Left ventricle myocardium inferior (tissue), 1 donor: ENCODE measurements at places on chromosomes 6 and 20.

GRCh38 chr6:130858498-130859160, 31.4 kb downstream of the SMLR1 start:
- no peak for DNase-seq

GRCh38 chr20:24303393-24304170, 165.8 kb upstream of the SYNDIG1 start:
- no peak for DNase-seq

- no peak for DNase-seq
Measured at GRCh38 chr6:169839898-169840631, 88.6 kb downstream of the ERMARD start.

DNA sequence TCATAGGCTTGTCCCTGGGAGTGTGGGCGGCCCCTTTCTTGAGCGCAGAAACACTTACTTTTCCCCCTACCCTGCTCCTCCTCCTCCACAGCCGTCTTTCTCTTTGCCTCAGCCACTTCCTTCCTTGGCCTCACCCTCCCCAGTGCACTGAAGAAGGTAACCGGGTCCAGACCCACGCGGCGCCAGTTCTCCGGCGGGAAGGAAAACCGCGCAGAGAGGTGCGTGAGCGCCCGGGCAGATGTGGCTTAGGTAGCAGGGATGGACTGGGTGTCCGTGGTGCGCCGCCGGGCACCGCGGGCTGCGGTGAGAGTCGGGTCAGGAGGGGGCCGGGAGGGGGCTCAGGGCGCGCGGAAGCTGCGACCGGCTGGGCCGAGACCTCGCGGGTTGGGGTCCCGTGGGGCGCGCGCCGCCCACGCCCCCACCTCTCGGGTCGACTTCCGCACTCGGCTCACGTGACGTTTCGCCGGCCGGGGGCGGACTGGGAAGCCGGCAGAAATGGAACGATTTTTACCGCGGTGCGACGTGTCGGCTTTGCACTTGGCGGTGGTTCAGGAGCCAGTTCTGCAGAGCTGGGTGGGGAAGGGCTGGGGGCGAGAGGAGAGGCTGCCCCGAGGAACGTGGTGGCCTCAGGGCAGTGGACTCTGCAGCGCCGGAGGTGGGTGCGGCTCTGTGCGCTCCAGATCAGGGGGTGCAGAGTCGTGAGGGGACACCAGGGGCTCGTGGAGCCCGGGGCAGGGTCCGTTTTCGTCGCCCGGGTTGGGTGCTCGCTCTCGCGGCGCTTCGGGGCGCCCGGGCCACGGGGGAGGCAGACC, at the start of gene ABRACL:
TSS of gene ABRACL (plus strand) at position 88 of the 812 bp plus-strand sequence. CDS start 5,416 bp downstream, outside the sequence.
- DNase-seq, result peak; percentile 57

- no peak for DNase-seq
Measured at GRCh38 chr6:144315981-144316861, 31.1 kb downstream of the UTRN start.

DNA sequence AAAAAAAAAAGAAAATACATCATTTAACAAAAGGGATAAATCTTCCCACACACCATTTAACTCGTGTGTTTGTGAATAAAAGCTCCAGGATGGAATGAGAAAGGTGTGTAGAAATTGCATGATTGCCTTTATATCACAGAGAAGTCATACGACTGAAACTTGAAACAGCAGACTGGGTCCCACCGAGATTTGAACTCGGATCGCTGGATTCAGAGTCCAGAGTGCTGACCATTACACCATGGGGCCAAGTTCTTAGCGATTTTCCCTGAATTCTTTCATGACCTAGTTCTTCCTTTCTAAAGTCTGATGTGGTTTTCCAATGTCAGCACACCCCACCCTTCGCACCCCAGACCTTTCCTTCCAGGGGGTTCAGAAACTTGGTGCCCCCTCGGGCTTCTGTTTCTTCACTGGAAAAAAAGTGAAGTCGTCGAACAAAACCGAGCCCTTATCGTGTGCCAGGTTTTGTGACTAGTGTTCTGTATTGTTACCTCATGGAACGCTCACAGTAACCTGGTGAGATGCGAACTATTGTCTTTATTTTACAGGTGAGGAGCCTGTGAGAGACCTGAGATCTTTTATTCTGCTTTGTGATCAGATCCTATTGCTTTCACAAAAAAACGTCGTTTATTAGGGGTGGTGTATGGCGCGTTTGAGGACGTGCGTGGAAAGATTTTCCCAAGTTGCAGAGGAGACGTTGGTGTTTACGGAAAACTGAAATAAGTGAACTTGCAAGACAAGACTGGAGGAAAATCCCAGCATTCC, 120.8 kb downstream of the OR2B2 start:
- DNase-seq, result peak; percentile 45

DNA sequence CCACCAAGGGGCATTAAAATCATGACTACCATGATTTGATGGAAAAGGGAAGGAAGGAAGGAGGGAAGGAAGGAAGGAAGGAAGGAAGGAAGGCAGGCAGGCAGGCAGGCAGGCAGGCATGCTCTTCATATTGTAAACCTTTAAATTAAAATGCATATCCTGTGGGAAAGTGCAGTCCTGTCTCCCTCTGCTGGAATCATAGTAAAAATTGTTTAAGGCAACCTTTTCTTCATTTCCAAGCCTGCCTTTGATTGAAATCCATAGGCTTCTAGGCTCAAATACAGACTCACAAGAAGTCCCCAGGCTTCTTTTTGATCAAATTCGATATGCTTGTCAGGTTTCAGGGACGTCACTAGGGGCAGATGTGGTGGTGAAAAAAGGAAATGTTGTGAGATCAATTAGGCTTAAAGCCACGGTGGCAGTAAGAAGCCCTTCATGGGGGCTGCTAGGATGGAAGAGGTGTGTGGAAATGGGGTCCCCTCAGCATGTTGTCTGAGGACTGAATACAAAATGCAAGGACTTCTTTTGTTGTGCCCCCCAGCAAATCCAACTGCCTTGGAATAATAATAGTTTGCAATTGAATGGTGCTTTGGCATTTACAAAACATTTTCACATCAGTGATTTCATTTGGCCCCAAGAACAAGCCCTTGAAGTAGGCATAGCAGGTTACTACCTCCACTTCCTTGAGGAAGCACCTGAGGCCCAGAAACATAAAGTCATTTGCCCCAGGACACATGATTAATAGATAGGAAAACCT, 25.6 kb upstream of the GABRR1 start:
- DNase-seq, result no peak

DNA sequence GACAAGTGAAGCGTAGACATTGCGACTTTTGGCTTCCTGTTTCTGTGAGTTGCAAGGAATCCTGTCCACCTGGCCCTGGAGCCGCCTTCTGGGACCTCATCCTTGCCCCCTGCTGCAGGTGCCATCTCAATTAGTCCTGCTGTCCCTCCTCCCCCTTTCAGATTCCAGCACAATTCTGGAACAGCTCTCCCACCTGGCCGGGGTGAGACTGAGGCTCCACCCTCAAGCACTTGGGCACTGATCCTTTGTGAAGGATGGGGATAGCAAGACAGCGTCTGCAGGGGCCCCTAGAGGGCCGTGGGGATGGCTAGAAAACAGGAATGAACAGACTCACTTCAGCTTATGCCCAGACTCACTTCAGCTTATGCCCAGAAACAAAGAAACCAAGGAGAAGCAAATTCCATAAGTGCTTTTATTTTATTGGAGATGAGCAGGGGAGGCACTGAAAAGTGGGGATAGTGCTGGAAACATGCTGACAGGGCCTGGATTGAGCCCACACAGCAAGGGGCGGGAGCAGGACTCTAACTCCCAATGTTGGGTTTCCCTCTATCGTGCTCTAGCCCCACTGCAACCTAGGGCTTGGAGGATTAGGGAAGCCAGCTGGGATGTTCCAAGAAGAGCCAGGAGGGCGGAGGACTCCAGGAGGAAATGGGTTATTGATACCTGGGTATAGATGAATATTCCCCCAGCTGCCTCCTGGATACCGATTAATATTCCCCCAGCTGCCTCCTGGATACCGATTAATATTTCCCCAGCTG, 1.4 kb downstream of the C6orf15 start:
- DNase-seq, result no peak

DNA sequence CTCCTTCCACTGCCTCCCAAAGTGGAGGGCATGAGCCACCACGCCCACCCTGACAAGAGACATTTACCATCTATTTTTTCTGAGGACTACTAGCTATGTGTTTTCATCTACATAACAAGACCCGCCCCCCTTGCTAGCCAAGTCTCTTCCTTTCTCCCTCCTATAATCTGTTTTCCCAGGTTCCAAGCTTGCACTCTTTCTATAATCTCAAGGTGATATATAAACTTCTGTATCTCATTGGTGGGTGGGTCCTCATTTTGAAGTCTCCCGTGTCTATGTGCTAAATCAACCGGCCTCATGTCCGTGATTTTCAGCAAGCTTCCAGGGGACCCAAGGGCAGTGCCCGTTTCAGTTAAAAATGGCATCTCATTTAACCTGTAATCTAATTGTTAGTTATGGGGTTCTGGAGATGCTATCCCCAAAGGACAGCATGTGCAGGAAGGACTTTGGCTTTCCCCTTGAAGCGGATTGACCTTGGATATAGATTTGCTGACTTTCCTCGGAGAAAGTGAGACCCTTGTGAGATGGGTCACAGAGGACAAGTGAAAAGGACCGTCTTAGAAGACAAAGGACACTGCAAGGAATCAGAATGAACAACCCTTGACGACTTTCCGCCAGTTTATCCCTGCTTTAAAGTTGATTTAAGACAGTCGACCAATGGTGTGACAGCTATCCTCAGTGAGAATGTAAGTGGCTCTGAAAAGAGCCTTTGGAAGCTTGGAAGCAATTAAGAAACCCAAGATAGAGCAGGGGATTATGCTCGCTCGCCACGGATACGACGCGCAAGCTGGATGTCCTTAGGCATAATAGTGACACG, 22.4 kb downstream of the OR2B2 start:
- no peak for DNase-seq

DNA sequence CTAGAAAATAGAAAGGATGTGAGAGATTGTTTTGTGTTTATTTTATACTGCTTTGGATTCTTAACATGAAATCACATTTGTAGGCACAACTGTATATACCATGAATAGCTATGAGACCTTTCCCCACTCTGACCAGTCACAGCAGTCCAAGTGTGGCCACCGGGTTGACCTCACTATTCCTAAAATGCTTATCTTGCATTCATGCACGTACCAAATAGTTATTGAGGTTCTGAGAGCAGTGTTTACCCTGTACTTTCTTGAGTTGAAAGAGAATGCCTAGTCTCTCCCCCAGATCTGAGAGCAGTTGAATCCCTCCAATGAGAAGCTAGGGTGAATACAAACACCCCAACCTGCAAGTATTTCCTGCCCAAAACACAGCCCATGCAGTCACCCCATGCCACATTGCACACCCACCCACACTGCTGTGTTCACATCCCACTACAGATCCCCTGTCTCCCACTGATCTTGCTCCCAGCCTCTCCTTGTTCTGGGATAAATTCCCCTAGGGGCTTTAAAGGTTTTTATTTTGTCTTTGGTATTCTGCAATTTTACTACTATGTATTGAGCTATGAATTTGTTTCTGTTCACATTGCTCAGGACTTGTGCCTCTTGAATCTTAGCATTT, 51.6 kb downstream of the GOPC start:
- no peak for DNase-seq

GRCh38 chr6:22149501-22150367, 147.1 kb downstream of the PRL start:
- no peak for DNase-seq

DNA sequence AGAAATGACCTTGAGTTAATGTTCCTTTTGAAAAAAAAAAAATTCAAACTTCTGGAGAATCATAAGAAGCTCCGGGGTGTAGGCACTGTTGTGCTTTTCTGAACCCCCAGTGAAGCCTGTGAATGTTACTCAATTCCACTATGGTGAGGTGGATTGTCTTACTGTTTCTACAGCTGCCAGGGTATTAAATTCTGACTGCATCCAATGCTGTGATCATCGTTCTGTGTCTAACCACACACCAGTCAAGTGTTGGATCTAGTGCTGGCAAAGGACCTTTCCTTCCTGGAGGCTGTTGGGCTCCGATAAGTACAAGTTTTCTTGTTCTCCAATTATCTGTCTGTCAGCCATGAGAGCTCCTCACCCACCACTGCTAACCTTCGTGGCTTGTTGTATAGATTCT, 162.0 kb upstream of the EPHA7 start:
- DNase-seq, result no peak

GRCh38 chr6:447381-448165, 56.0 kb downstream of the IRF4 start:
- no peak for DNase-seq
